ENCODE measurements at places on chromosomes 5 and 9.
A peak's percentile ranks its signal among the peaks of the same experiment; 100 is the strongest.

GRCh38 chr5:73668017-73668416 lies 42.0 kb downstream of the ARHGEF28 start:
- DNase-seq: no peak

DNA sequence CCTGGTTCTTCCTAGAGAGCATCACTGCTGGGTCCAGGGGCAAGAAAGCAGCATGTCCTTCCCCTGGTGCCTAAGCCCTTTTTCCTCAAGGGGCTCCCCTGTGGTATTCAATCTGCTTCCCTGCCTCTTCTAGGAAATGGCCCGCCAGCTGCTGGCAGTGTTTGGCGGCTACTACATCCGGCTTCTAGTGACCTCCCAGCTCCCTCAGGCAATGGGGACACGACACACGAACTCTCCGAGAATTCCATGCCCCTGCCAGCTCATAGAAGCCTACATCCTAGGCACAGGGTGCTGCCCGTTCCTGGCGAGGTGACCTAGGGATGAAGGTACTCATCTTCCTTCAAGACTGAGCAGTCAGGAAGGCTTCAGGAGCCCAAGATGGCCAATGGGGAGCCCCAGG lies 14.6 kb downstream of the TEX53 start:
- no peak for DNase-seq

DNA sequence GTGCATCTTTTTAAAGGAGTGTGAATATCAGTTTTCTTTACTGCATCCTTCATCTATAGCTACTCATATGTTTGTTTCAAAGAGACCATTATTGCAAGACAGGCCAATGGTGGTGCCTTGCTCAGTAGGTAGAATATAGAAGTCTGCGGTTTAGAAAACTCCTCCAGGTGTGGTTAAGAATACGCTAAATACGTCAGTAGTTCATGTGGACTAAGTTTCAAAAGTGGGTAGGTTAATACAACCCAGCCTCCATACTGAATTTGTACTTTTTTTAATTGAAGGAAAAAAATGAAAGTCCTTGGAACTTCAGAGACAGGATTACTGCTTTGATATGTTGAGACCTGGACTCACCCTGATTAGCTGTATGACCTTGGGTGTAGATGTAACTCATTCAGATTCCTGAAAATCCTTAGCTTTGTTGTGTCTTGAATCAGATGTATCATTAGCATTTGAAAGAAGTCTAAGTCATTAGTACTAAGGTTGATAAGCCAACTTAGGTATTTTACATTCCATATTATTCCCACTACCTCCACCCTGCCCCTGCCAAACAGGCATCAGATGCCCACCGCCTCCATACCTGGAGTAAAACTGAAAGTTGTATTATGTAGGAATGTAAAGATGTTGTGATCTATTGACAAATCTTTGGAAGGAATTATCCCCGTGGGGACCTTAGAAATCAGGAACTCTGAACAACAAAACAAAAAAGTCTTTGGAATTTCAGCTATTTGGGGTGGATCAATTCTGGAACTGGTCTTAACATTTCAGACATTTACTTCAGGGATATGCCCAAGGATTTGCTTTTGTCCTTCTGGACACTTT lies 6.1 kb downstream of the BASP1 start:
- DNase-seq: no peak

GRCh38 chr5:8714198-8714597 lies 831.7 kb downstream of the SEMA5A start:
- no peak for DNase-seq

DNA sequence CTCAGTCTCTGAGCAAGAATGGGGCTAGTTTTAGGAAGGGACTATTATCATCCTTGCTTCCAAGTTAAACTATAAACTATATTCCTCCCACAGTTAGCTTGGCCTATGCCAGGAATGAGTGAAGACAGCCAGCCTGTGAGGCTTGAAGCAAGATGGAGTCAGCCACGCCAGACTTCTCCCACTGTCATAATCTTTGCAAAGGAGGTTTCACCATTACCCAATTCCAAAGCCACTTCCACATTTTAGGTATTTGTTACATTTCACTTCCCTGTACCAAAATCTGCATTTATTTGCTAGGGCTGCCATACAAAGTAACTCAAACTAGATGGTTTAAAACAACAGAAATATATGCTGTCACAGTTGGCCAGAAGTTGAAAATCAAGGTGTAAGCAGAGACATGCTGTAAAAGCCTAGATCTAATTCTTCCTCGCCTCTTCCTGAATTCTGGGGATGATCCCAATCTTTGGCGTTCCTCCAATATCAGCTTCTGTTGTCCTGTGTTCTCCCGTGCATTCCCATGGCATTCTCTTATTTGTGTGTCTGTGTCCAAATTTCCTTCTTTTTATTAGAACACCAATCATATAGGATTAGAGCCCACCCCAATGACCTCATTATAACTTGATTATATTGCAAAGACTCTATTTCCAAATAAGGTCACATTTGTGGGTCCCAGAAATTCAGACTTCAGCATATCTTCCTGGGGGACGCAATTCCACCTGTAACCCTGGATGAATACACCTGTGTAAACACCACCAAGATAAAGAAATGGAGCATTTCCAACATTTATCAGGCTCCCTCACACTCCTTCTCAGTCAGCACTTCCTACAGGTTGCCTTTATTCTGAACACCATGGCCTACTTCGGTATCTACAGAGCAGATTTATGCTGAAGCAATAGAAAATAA lies 126.8 kb downstream of the GCNT1 start:
- DNase-seq: no peak

GRCh38 chr5:4480528-4481349 lies 659.4 kb upstream of the ADAMTS16 start:
- no peak for DNase-seq

DNA sequence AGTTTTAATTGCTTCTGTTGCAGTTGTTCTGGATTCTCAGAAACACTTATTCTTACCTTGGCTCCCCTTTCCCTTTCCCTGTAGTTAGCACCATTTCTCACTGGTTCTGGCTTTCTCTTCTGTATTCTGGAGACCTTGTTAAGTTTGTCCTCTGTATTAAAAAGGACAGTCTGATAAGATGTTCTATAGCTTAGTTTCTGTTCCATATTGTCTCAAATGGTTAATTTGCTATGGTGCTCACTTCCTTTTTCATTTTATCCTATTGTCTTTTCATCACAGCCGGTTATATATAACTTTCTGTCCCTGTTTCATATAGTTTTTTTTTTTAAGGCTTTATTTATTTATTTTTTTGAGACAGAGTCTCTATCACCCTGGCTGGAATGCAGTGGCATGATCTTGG lies 41.4 kb upstream of the KIAA1958 start:
- DNase-seq: no peak

DNA sequence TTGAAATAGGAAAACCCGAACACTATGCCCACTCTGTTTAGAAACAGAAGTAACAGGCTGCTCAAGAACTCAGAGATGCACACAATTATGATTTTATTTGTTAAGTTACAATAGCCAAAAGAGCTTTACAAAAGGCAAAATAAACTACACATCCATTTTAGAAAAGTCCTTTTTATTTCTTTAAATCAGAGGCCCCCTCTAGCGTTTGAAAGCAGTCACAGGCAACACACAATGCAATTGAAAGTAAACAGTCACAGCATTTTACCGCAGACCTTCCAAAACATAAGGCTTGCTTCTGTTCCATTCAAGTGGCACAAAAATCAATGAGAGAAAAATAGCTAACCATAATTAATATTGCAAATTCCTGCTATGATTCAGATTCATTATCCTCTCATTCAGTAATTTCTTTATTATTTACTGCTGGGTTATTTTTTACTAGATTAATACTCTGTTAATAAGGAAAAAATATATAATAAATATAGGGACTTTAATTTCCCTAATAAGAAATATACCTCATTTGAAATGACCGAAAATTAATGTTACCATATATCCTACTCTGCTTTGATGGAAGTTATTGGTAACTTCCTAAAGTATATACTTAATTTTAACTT lies 78.3 kb downstream of the CEP120 start:
- DNase-seq: no peak

- DNase-seq: no peak
Measured at GRCh38 chr9:90306158-90306557, 336.5 kb downstream of the DIRAS2 start.

GRCh38 chr9:9283159-9283986 lies 1329.4 kb downstream of the PTPRD start:
- no peak for DNase-seq

- DNase-seq: no peak
Measured at GRCh38 chr5:44983006-44983405, 174.3 kb downstream of the MRPS30 start.

GRCh38 chr9:21788752-21789151 lies 13.7 kb upstream of the MTAP start:
- no peak for DNase-seq

GRCh38 chr9:101332362-101332761 lies 52.4 kb downstream of the BAAT start:
- DNase-seq: no peak

DNA sequence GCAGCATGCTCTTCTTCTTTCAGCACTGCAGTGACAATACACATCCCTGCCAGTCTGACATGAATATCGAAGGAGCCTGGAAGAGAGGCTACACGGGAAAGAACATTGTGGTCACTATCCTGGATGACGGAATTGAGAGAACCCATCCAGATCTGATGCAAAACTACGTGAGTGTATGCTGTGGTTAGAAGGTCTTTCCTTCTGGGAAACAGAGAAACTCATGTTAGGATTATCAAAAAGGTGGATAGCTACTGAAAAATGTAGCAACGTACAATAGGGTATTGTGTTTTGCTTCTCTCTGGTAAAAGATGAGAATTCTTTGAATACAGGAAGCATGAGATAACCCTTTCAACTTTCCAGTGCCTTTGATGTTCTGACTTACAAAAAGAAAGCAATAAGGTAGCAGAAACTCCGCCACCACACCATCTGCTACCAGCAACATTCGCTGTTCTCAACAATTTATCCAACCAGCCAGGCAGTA lies 133.3 kb downstream of the PCSK5 start:
- no peak for DNase-seq

GRCh38 chr5:174355208-174355612 lies 309.7 kb downstream of the NSG2 start:
- no peak for DNase-seq

DNA sequence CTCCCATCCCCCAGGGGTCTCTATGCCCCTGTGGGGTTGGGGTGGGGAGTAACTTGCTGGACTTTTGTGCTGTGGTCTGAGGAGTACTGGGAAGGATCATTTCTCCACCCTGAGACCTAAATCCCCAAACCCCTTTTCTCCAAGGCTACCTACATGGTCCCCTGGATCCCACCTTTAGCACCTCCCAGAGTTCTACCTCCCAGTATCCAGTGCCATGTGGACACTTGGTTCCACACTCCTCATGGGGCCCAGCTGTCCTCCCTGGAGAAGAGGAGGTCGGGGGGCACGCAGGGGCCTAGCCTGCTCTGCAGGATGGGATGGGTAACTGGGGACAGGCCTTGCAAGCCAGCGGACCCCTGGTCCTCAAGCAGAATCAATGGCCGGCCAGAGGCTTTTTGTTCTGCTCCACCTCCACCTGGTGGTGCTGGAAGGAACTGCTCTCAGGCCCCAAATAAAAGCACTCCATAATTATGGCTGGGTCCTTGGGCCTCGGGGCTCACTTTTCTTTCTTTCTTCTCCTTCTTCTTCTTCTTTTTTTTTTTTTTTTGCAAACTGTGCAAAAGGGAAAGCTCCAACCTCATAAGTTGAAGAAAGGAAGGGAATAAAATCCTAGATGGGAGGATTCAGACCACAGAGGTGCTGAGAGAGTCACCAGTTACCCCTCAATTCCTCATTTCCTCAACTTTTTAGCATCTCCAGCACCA lies 68.4 kb downstream of the PSD2 start:
- DNase-seq: peak; percentile 74

DNA sequence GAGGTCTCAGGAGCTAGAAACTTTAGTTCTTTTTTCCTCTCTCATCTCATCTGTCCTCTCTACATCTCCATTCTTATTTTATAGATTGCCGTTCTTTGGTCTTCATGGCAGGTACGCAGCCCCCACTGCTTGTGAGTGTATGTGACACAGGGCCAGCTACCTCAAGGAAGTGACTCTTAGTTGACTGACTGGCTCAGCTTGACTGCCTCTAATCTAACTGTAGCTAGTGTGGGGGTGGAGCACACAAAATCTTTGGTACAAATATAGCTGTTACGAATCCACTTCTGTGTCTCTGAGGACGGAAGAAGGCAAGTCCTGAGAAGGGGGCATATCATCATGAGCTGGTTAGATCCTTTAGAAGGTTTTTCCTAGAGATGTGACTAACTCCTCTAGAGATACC lies 19.8 kb upstream of the SPTAN1 start:
- no peak for DNase-seq

DNA sequence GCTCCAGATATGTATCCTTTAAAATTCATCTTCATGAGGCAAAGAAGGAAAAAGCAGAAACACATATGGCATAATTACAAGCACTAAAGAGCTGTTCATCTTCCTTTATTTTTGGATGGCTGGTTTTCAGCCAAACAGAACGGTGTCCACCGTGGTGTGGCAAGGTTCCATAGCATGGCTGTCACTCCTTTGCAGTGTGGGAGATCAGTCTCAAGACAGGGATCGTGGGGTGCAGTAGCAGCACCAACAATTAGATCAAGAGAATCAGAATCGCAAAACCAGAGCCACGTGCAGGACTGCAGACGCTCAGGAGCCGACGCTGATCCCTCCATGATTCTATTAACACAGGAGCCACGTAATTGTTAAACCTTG lies 79.5 kb downstream of the SEMA4D start:
- DNase-seq: no peak

- DNase-seq: no peak
Measured at GRCh38 chr9:21097817-21098216, 20.1 kb upstream of the IFNB1 start.

DNA sequence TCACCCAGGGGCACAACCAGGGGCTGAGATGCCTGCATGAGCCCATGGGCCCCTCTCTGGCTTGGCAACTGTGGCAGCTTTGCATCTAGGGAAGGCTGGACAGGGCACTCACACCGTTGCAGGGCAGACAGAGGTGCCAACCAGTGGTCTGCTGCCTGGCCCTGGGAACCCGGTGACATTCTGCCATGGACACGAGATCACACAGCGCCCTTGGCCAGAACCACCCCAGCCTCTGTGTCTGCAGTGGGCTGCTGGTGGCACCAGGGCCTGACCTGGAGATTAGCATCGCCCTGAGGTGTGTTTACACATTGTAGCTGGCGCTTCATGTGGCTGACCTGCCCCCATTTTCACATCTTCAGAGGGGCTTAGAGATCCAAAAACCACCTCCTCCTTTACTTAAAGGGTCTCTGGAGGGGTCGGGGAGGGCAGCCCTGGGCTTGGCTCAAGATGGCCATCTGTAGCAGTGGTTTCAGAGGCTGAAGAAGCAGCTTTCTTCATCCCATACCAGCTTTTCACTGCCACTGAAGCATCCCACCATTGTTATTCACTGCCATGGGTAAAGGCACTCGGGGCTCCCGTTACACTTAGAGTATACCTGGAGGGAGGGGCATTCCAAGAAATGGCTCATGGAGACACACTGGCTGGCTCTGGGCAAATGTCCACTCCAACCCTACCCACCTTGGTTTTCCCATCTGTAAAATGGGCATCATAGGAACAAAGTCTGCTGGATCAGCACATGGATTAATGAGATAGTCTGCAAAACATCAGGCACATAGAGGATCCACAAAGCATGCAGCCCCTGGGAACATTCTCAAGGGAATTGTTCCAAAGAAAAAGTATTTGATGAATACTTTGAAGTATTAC lies 11.4 kb downstream of the DCANP1 start:
- DNase-seq: no peak

All from left ventricle myocardium superior (tissue), 1 donor.